ENCODE measurements at places on chromosomes 1 and 21.

- DNase-seq, result no peak
Measured at GRCh38 chr1:230087028-230087716, 20.1 kb downstream of the GALNT2 start.

DNA sequence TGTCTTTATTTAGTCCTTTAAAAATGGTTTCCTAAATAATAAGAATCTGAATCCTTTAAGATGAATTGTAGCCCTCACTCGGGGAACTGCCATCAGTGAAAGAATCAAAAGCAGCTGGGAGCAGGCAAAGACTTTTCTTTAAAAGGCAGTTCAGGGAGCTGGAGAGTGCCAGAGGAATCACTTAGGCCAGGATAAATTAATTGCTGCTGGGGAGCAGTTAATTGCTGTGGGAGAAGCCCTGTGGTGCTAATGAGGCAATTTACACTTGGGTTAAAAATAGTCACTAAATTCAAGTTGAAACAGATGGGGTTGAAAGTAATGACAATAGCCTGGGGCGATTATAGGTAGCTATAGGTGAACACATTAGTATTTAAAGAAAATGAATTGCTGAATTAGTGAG is 38.7 kb upstream of the COL24A1 start:
- no peak for DNase-seq

DNA sequence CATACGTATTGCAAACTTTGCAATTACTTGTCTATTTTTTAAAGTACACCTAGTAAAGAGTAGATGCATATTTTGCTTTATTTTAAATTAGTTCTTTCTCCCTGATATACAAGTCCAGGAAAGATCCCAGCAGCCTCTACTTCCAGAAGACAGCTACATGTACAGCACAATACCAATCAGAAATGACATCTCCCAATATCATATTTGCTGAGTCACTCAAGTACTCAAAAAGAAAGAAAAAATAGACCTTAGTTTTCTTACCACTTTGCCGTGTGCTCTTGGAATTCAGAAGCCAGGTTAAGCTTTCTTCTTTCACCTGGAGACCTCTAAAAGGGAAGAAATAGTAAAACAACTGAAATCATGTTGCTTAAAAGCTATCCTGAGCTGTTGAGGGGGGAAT is 412.6 kb upstream of the RUNX1 start:
- no peak for DNase-seq

- DNase-seq, result no peak
Measured at GRCh38 chr1:94246692-94247137, 9.3 kb upstream of the ARHGAP29 start.

DNA sequence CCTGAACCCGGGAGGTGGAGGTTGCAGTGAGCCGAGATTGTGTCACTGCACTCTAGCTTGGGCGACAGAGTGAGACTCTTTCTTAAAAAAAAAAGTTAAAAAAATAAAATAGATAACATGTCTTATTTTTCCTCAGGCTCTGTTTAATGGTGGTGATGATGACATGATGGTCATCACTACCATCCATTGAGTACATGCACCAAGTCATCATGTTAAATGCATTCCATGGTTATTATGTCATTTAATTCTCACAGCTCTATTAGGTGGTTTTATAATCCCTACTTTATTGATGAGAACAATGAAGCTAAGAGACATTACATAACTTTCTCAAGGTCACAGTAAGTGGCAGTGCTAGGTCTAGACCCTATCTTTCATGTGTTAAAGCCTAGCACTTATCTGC is 34.4 kb upstream of the MAB21L3 start:
- no peak for DNase-seq
